NCI-H2081 treated with DMSO at 0.1 percent for 48 hours (cell line): ENCODE measurements at places on chromosomes 1 and 21.

GRCh38 chr1:221723018-221723847, 18.7 kb downstream of the DUSP10 start:
- DNase-seq, result no peak

DNA sequence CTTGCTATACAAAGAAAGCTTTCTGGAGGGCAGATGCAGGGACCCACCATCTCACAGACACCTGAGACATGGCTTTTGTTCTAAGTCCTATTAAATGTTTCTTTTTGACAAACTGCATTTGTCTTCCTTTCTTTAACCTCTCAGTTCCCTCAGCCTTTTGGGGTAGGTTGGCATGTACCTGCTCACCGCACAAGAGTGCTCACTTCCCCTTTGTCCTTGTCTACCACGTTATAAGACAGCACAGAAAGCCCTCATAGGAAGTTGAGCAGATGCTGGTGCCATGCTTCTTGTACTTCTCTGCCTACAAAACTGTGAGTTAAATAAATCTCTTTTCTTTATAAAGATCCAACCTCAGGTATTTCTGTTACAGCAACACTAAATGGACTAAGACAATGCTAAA, 31.9 kb upstream of the RGS21 start:
- no peak for DNase-seq

DNA sequence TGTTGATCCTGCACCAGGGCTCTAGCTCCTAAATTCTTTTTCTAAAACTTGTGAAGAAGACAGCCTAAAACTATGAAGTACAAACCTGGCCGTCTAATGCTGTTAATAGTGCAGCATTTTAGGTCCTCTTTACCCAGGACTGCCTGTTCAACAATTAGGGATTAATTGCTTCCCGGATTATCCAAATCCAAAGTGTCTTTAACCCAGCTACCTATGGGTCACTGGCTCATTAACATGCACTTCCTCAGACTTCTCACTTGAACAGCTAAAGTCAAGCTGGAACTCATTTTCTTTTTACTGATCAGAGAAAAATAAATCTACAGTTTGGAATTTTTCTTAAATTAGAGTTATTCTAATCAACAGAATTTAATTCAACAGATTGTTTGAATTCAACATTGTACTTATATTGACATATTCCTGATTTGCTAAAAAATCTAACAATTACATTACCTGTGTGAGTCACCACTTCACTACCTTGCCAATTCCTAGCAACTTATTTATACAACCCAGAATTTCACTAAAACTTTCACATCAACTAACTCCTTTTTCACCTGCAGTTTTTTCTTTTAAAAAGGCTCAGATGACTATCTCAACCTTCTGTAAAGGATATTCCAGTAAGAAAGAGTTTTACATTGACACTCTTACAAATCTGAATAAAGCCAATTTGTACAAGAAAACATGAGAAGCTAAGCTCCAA, 3.3 kb downstream of the HNRNPU start:
- no peak for DNase-seq

- DNase-seq, result peak; percentile 76
Observed at GRCh38 chr1:6003568-6004411, 11.6 kb upstream of the NPHP4 start.

GRCh38 chr1:117819301-117819700, 110.1 kb downstream of the GDAP2 start:
- DNase-seq, result no peak

- DNase-seq, result no peak
Observed at GRCh38 chr1:1600861-1601563, 1.1 kb upstream of the FNDC10 start.

DNA sequence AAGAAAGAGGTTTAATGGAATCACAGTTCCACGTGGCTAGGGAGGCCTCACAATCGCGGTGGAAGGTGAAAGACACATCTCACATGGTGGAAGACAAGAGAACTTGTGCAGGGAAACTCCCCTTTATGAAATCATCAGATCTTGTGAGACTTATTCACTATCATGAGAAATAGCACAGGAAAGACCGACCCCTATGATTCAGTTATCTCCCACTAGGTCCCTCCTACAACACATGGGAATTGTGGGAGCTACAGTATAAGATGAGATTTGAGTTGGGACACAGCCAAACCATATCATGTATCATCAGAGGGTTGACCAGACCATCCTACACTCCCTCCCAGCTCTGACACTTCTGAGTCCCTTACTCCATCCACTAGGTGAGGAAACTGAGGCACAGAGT, 143.9 kb upstream of the KLHDC7A start:
- no peak for DNase-seq

- DNase-seq, result no peak
Observed at GRCh38 chr1:228405200-228405978, 1.2 kb downstream of the TRIM11 start.

DNA sequence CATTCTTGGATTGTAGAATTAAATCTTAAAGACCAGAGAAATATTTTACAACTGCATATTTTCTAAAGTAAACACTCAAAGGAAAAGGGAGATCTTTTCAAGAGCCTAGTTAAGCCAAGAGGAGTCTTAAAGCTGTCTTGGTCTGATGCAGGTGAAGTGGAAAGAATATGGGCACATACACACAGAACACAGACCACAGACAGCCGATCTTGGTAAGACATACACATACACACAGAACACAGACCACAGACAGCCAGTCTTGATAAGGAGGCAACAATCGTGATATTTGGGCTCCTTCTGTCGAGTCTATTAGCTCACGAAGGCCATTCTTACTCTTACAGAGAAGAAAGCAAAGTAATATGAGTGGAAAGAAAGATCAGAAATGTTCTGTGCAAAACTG, 1153.9 kb upstream of the TMPRSS15 start:
- no peak for DNase-seq

GRCh38 chr1:182617734-182618351, 13.7 kb upstream of the RGS16 start:
- no peak for DNase-seq

GRCh38 chr1:116997066-116997465, 4.5 kb upstream of the CD101 start:
- no peak for DNase-seq

DNA sequence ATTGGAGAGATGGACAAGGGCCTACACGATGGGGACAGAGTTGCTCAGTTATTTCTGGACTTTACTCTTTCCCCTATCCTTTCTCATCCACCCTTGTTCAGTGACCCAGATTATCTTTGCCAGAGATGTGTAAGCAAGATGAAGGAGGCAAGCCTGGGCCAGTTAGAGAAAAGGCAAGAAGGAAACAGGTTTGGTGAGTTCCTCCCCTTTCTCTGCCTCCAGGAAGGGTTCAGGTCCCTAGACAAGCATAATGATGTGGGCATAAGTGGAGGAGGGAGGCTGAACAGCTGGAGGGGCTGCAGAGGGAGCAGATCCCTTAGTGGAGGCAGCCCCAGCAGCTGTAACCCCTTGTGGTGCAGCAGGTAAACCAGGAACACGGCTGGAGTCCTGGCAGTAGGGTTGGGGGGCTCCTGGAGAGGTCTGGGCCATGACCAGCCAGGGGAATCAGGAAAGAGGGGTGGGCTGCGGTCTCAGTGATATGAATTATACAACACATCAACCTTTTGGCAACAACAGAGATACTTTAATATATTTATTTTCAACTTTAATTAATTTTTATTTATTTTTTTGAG, 9.2 kb upstream of the CDC42 start:
- no peak for DNase-seq

- no peak for DNase-seq
Observed at GRCh38 chr1:199780948-199781670, 246.4 kb upstream of the NR5A2 start.

DNA sequence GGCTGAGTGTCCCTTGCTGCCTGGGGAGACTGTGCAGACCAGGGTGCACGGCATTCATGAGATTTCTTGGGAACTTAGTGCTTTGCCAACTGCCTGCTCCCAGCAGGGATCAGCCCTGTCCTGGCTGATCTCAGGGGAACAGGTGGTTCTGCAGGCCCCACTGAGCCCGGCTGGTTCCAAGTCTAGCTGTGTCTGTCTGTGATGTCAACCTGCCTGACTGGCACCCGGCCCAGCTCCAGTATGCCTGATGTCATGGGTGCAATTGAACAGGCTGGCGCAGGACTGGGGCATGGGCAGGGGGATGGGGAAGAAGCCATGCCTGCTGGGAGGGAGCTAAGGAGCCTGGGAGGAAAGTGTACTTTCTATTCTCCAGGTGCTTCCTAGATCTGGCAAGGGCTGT, 227.1 kb downstream of the GRIK3 start:
- no peak for DNase-seq

GRCh38 chr1:24391882-24392603, 21.5 kb downstream of the STPG1 start:
- peak; percentile 39 for DNase-seq

- DNase-seq, result no peak
Observed at GRCh38 chr21:37675202-37675801, 241.0 kb downstream of the KCNJ6 start.

GRCh38 chr1:201094832-201095231, 17.4 kb downstream of the CACNA1S start:
- no peak for DNase-seq

GRCh38 chr1:234718496-234719453, 108.8 kb upstream of the IRF2BP2 start:
- DNase-seq, result no peak

GRCh38 chr1:107309962-107310361, 169.1 kb downstream of the NTNG1 start:
- no peak for DNase-seq

GRCh38 chr1:155186067-155186793, 12.6 kb downstream of the TRIM46 start:
- DNase-seq, result no peak

DNA sequence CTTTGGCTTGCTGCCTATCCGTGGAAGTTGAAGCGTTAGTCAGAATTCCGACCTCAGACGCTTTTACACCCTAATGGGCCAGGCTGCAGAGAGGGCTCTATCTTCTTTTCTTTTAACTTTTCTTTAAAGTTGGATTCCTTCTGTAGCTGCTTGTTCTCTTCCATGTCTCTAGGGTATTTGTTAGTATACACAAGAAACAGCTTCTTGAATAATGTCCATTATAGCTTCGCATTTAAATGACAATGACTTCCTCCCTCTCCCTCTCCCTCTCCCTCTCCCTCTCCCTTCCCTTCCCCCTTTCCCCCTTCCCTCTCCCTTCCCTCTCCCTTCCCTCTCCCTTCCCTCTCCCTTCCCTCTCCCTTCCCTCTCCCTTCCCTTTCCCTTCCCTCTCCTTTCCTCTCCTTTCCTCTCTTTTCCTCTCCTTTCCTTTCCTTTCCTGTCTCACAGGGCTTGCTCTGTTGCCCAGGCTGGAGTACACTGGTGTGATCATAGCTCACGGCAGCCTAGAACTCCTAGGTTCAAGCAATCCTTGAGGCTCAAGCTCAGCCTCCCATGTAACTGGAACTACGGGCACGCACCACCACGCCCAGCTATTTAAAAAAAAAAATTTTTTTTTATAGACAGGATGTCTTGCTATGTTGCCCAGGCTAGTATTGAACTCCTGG, 33.0 kb downstream of the RIPPLY3 start:
- no peak for DNase-seq

GRCh38 chr1:21352586-21352985, 62.3 kb upstream of the ECE1 start:
- no peak for DNase-seq

DNA sequence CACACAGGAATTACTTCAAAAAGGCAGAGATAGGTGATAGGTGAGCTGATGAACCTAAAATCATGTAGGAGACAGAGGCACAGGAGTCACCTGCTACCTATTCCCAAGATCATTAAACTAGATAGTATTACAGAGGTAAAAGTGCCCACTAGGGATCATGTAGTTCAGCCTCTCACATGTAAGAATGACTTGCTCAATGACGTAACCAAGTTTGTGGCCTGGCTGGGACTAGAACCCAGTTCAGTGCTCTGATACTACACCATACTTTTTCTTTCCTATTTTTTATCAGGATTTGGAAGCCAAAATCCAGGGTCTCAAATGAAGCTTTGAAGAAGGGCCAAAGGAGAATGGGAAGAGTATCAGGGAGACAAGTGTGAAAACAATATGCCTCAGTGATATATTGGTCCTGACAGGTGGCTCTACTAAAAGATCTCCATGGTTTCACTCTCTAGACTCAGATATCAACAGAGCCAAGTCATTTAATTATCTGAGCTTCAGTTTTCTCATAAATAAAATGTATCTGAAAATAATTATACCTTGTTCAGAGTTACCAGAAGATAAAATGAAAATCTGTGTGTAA, 87.3 kb upstream of the SLFNL1 start:
- DNase-seq, result no peak
